ENCODE measurements at places on chromosomes 5 and 9.

DNA sequence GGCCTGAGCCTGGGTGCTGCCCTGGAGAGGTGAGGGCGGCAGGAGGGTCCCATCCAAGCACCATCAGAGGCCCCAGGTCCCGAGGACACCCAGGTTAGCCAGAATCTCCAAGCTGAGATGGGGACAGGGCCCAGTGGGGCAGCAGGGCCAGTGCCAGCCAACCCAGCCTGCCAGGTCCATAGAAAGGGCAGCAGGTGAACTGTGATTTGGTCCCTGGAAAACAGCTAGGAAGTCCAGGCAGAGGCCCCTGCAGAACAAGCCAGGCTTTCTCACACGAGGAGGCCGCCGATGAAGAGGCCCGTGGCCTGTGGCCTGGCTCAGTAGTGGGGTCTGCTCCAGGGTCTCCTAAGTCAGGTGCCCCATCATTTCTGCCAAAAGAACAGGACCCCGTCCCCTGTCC, 2.0 kb downstream of the AGPAT2 start:
- no peak for DNase-seq

DNA sequence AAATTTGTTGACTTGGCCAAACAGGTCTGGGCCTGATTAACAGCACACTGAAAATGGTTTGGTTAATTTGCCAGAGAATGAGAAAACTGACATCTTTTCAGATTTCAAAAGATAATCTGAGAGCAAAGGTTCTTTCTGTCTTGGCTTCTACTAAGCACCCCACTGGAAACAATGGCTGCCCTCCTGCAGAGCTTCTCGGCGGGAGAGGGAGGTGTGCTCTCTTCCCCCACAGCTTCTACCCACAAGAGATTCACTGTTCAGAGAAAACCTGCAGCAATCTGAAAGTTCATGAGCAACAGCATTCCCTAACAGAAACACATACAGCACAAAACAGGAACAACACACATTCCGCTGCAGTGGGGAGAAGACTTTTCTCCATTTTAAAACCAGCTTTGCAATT, 3.0 kb downstream of the DNAH5 start:
- no peak for DNase-seq

DNA sequence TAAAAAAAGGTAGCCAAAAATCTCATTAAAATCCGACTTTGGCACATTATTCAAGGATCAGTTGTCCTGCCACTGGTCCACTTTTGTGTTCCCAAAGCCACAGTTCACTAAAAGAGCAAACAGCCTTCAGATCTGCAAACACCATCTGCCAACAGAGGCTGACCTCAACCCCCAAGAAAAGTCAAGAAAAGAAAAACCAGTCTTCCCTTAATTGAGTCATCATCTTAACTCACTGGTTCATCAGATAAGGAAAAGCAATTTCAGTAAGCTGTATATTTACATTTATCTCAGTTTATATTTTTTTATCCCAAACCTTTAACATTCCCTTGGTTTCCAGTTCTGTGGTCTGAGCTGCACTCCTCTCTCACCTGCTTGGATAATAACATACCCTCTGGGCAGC, 21.2 kb downstream of the RASEF start:
- DNase-seq = no peak

- DNase-seq = no peak
Measured at GRCh38 chr5:156513123-156513815, 186.3 kb downstream of the SGCD start.

- DNase-seq = no peak
Measured at GRCh38 chr9:137492464-137493363, 33.6 kb upstream of the NSMF start.

DNA sequence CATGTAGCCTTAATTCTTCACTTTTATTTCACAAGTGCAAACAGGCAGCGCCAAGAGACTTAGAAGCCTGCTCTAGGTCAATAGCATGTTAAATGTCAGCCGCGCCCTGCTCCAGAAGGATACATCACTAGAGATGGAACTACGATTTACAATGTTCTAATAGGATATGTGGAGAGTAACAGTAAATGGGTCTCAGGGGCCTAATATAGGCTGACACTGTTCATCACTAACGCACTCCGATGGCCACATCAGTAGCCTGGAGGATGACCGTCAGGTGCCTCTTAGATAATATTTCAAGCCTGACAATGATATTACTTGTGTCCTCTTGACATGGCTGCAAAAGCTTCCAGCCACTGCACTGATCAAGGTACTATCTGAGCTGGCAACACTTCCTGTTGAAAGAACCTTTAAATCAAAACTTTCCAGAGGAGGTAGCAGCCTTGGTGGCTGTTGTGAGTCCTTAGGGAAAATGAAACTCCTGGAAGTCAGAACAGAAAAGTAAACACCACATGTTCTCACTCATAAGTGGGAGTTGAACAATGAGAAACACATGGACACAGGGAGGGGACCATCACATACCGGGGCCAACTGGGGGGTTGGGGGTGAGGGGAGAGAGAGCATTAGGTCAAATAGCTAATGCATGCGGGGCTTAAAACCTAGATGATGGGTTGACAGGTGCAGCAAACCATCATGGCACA, 35.0 kb downstream of the PTTG1 start:
- no peak for DNase-seq

GRCh38 chr5:149723374-149723773, 6.7 kb upstream of the PPARGC1B start:
- DNase-seq = no peak

DNA sequence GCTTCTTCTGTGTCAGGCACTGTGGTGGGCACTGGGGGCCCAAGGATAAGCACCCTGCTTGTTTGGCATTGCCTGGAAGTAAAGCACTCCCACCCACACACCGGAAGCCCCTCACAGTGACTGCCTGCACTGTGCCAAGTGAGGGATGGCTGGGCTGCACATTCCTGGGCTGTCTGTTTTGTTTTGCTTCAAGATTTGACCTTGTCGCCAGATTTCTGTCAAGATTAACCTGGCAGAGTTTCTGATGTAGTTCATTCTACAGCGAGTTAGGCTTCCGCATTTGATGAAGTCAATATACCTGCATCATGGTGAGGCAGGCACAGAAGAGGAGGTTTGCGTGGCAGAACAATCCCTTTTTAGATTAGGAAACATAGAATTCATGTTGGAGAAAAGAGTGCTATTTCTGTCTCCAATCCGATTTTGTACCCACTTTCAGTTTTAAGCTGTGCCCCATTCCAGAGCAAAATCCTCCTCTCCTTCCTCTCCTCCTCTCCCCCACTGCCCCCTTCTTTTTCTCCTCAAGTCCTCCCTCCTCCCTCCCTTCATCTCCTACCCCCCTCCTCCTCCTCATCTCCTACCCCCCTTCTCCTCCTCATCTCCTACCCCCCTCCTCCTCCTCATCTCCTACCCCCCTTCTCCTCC, 14.4 kb upstream of the BOD1 start:
- no peak for DNase-seq

DNA sequence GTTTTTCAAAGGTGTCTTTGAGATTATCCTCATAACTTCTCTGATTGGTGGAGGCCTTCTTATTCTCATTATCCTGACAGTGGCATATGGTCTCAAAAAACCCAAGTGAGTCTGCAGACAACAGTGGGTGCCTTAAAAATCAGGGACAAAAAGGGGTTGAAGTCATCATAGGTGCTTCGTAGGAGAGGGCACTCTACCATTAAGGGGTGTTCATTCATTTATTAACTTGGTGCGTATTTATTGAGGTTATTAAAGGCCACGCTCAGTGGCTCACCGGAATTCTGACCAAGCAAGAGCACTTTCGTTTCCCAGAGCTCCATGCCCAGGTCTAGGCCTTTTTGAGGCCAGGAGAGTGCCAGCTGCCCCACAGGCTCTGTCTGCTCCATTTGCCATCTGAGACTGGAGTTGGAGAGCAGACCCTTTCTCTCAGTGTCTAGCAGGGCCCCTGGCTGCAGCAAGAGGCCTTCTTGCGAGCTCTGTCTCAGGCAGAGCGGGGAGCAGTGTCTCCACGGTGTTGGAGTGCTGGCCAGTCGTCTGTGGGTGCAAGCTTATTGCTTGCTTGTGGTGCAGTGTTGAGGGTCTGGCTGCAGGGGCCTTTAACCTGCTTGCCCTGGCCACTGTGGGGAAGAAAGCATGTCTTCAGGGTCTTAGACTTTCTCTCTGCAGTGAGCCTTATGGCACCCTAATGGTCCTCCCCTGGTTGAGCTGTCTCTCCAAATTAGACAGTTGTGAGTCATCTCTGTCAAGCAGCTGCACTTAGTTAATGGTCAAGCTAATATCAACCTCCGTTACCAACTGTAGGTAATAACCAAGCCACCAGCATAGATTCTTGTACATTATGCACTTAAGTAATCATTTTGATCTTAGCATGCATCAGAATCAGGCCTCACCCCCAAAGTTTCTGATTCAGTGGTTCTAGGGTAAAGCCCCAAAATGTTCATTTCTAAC, 62.6 kb downstream of the IL31RA start:
- no peak for DNase-seq

- no peak for DNase-seq
Measured at GRCh38 chr9:16247188-16247875, 623.1 kb downstream of the BNC2 start.

- no peak for DNase-seq
Measured at GRCh38 chr5:150500905-150501304, 7.0 kb upstream of the NDST1 start.

GRCh38 chr5:159915904-159916840, at the start of gene ADRA1B:
Gene ADRA1B (plus strand): TSS chr5:159916482. CDS start chr5:159916906, 424 bp downstream.
- no peak for DNase-seq

DNA sequence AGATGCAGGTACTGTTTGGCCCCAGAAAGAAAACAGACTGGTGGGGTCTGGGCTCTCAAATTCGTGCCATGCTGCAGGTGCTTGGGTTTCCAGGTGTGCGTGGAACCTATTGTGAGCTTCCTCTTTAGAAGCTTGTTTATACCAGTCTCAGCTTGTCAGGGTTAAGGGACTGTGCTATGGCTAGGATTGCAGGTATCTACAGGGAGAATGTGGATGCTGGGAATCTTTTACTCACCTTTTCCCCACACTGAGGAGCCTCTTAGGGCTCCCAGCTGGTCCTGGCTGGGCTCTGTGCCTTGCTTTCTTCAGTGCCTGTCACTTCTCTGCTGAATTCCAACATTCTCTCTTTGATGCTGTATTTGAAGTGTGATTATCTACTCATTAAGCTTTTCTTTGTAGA, 111.8 kb downstream of the WDR70 start:
- no peak for DNase-seq

DNA sequence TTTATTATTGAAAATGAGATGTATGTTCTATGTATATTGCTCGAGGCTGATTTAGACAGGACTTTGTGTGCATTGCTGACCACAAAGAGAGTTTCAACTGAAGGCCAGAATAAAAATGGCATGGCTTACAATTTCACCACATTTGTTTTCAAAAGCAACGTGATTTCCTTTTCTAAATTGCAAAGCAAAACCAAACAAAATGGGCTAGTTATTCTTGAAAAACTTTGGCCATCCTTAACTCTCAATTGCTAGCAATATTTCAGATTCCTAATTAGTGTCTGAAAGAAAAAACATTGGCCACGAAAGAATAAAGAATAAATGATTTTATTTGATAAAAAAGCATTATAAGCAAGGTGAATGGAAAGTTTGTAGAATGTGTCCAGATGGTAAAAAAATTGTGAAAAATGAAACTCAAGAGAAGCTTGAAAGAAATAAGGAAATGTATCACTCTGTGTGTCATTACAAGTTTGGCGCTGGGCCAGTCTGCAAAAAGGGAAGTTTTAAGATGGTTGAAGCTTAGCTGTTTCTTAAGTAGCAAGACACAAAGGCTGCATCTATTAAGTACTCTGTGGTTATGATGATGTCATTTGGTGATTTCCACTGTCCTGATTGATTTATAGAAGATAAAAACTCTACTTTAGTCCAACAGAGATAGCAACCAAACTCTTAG, 89.2 kb upstream of the PRLR start:
- DNase-seq = no peak

DNA sequence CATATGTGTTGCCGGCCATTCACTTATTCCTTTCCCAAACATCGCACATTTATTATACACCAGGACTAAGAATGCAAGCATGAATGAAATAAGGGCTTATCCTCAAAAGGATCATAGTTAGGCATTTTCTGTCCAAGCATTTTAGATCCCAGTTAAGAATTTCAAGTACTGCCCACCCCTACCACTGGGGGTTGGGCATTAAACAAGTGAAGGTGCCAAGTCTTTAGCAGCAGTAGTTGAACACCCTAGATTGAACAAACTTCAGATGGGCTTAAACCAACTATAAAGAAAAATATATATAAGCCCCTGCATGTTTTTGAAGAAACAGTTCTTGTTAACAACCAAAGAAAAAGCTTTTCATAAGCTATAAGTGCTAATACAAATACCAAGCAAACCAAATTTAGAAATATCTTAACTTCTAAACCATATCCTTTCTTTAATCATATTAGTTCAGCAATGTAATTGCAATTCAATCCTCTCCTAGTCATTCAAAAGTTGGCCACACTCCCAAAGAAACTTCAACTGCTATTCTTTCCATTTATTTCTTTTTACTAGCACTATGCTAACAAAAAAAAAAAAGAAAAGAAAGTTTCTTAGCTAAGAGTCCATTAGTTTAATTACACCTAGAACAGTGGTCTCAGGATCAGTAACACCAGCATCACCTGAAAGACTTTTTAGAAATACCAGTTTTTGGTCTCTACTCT, 149.8 kb downstream of the MLLT3 start:
- no peak for DNase-seq

- no peak for DNase-seq
Measured at GRCh38 chr5:160237571-160238093, 8.3 kb downstream of the FABP6 start.

DNA sequence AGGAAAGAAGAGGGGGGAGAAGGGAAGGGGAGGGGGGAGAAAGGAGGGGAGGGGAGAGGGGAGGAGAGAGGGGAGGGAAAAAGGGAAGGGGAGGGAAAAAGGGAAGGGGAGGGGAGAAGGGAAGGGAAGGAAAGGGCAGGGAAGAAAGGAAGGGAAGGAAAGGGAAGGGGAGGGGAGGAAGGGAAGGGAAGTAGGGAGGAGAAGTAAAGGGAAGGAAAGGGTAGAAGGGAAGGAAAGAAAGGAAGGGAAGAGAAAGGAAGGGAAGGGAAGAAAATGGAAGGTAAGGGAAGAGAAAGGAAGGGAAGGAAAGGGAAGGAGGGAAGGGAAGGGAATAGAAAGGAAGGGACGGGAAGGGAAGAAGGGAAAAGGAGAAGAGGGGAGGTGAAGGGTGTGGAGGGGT, 248.2 kb downstream of the EBF1 start:
- DNase-seq = no peak

DNA sequence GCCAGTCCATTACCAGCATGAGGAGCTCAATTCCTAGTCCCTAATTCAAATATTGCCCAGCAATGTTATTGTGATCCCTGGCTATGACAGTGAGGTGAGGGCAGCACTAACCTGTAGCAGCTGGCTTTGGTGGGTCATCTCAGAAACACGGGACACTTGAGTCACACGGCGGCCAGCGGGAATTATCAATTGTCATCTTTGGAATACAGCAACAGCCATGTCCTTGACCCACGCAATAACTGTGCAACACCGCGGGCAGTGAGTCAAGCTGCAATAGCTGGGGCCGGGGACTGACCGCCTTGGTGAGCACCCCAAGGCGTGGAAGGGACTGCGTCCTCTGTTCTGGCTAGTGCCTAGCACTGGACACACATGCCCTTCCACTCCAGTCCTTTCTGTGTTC, 62.5 kb upstream of the ALDH1B1 start:
- DNase-seq = no peak

- no peak for DNase-seq
Measured at GRCh38 chr5:131795228-131795627, 1.6 kb downstream of the FNIP1 start.

- DNase-seq = no peak
Measured at GRCh38 chr5:43044181-43044914, 4.2 kb upstream of the ANXA2R start.

- no peak for DNase-seq
Measured at GRCh38 chr9:121658166-121658565, 6.7 kb downstream of the DAB2IP start.

- DNase-seq = no peak
Measured at GRCh38 chr5:102799017-102799416, 43.9 kb downstream of the PAM start.

- no peak for DNase-seq
Measured at GRCh38 chr5:71810023-71810422, 90.9 kb downstream of the CARTPT start.
